ENCODE measurements at places on chromosomes 6 and 20.
A peak's percentile ranks its signal among the peaks of the same experiment; 100 is the strongest.

DNA sequence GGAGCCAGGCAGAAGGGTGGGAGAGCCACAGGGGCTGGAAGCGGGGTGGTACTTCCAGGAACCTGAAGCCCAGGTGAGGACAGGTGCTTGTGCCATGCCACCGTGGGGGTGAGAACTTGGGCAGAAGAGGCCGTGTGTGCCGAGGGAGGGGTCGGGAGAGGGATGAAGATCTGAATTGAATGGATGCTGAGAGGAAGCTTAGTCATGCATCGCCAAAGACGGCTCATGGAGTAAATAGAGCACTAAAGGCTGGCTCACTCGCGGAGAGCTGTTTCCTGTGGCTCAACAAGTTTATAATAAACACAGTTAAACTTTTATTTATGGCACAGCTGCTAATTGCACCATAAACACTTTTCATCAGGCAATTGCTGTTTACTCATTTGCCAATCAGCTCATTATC is 21.7 kb upstream of the MYT1 start:
- peak; percentile 21 for DNase-seq

DNA sequence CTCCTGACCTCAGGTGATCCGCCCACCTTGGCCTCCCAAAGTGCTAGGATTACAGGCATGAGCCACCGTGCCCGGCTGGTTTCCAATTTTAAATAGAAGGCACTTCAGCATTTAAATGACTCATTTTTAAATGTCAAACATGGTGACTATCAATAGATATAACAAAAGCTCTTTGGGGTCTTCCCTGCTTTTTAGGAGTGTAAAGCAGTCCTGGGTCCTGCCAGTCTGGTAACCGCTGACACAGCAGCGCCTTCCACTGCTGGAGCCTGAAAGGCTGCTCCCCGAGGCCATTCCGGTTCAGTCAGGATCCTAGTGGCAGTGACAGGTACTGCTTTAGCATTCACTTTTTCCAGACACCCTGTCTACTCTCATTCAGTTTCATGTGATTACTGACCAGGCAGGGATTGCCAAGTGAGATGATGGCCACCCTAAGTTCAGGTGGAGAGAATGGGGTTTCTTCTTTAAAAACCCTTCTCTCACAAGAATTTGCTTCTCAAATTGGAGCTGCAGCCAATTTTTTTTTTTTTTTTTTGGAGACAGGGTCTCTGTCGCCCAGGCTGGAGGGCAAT is 5.1 kb downstream of the DIDO1 start:
- DNase-seq, result no peak

DNA sequence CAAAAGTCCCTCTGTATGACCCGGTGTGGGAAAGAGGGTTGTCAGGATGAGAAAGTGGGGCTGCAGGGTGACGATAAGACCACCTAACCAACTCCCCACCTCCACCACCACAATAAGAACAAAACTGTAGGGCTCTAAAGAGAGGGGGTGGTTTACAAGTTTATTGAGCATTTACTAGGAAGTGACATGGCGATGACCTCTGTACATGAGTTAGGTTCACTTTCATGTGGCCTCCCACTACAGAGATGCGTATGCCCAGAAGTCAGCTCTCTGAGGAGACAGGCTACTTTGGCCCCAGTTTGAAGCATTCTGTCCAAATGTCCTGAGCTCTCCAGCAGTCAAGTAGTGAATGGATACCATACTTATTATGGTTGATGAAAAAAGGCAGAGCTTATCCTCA is 28.7 kb upstream of the PI16 start:
- no peak for DNase-seq

DNA sequence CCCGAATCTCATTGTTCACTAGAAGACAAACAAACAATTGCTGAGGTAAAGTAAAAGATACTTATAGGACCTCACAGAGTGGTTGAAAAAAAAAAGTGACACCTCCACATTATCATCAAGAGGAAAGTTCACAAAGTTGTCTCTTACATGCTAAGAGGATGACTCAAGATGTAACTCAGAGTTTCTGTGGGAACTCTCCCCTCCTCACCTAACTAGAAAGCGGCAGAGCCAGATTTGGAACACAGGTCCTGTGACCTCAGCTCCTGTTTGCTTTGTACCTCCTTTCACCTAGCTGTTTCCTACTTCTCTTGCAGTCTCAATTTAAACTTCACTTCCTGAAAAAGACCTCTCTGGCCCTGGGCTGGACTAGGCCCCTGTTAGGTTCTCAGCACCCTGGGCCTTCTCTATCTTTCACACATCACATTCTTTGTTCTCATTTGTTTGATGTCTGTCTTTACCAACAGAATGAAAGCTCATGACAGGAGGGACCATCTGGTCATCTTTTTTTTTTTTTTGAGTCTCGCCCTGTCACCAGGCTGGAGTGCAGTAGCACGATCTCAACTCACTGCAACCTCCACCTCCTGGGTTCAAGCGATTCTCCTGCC is 60.8 kb downstream of the CD24 start:
- no peak for DNase-seq

DNA sequence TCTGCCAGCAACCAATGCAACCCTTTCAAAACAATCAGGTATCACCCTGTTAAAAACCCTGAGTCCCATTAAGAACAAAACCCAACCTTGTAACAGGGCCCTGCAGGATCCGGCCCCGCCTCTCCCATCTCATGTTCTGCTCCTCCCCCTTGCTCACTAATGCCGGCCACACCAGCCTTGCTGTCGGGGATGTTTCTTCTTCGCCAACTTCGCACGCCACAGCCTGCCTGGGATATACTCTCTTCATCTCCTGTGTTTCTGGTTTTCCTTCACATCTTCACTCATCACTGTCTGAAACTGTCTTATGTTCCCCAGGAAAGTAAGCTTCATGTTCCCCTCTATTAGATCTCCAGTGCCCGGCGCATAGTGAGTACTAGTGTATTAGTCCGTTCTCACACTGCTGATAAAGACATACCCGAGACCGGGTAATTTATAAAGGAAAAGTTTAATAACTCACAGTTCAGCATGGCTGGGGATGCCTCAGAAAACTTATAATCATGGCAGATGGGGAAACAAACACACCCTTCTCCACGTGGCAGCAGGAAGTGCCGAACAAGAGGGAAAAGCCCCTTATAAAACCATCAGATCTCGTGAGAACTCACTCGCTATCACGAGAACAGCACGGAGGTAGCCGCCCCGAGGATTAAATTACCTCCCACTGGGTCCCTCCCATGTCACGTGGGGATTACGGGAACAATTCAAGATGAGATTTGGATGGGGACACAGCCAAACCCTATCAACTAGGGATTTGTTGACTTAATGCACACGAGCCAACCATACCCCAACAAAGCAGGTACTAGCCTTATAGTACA is 5.1 kb downstream of the TP53RK start:
- DNase-seq, result peak; percentile 44

GRCh38 chr6:164085091-164086075 is 670.9 kb downstream of the QKI start:
- DNase-seq, result peak; percentile 86

DNA sequence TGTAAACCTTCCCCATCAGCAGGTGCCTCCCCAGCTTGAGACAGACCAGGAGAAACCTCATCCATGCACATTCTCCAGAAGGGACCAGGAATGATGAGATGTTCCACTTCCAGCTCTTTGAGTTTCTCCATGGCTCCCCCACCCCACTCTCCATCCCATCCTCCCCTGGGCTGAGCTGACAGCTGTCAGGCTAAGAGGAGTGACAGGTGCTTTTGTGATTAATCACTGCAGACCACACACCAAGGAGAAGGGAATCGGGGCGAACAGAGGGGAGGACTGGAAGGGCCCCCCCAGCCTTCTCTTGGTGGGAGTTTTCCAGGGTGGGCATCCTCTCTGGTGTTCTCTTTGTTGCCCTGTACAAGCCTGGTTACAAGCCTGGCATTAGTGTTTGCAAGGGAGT is 56.1 kb upstream of the ZFAND3 start:
- no peak for DNase-seq

GRCh38 chr6:39055661-39056060 is 7.1 kb downstream of the GLP1R start:
- no peak for DNase-seq

- no peak for DNase-seq
Measured at GRCh38 chr6:44980841-44981240, 347.3 kb upstream of the RUNX2 start.

- no peak for DNase-seq
Measured at GRCh38 chr6:52426667-52427066, 6.5 kb downstream of the EFHC1 start.

DNA sequence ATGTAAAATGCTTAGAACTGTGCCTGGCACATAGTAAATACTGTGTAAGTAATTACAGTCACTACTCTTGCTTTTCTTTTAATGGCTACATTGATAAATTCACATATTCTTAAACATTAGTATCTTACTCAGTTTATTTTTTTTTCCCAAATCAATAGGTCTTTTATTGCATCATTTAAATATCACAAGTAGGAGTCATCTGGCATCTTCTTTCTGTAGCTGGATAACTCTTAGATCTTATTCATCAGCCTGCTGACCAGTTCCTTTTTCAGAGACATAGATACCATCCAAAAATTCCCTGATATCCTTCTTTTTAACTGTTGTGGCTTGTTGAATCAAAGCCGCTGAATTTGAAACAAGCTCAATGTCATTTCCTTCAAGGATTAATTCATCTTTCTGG is 20.0 kb upstream of the PHF3 start:
- DNase-seq, result no peak

- DNase-seq, result no peak
Measured at GRCh38 chr6:47221565-47221964, 88.1 kb downstream of the TNFRSF21 start.

DNA sequence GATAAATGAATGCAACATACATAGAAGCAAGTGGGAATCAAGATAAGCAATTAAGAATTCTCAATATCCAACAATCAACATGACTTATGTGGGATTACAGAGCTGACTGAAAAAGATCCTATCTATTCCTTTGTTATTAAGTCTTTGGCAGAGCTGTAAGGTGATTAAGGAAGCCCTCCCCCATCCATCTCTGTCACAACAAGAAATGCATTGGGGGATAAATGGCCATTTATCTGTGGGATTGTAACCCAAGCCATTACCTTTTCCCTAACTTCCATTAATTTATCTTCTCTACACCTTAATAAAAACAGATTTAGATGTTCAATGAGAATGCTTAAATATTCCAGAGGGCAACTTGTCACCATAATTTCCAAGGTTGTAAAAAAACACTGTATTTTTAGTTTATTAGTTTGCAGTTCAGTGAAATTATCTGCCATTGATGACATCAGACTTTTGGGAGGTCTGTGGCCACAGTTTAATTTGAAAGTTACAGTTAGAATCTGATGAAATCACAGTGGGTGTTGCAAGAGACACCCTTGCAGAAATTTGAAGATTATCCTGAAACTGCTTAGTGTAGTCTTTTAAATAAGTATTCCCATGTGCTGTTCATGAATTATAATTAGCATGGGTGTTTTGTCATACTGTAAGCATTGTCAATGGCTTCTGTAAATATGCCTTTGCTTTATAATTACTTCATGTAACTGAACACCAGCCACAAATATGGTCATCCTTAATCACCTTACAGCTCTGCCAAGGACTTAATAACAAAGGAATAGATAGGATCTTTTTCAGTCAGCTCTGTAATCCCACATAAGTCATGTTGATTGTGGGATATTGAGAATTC is 49.4 kb upstream of the FYN start:
- no peak for DNase-seq

DNA sequence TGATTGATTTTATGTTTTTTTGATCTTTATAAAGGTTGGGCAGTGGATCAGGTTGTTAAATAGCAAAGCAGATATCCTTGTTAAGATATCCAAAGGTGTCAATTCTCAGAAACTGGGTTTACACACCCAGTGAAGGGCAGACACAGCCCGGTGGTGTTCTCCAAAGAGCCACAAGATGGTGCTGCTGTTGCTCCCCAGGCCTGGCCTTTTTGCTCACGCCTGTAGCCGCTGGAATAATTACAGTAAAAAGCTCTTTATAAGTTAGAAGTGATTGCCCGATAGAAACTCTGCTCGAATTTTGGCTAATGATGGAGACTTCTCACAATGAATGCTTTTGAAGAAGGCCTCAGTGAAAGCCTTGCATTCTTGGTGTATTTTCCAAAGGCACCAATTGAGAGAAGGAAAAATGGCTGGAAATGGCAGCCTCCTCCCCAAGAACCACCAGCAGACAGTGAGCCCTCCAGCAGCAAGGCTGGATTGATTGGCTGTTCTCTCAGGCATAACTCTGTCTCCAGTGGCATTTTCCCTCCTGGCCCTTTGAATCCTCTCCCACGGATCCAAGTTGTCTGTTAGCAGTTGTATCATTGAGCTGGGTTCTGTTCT is 120.5 kb upstream of the CHD6 start:
- no peak for DNase-seq

DNA sequence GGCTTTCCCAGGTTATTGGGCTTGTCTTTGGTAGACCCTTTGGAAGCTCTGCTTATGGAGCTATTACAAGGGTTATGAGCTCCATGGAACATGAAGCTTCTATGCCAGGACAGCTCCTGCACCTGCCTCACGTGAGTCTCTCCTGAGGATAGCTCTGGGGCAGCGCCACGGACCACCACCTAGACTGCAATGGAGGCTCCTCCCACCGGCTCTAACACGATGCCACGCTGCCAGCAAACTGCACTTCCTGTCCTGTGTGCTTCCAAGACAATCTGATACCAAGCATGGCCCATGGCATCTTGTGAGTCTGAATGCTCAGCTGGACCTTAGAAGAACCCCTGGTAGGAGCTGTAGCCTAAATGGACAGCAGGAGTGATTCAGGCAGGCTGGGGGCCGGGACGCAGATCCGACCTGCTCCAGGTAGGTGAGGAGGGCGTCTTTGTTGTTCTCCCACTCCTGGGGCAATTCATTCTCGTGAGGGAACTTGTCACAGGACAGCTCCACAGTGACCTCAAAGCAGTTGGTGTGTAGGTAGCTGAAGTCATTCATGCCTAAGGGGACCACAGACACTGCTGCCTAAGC is 5.5 kb downstream of the CPXM1 start:
- DNase-seq, result no peak

- no peak for DNase-seq
Measured at GRCh38 chr20:3559637-3560036, 88.8 kb downstream of the ATRN start.

DNA sequence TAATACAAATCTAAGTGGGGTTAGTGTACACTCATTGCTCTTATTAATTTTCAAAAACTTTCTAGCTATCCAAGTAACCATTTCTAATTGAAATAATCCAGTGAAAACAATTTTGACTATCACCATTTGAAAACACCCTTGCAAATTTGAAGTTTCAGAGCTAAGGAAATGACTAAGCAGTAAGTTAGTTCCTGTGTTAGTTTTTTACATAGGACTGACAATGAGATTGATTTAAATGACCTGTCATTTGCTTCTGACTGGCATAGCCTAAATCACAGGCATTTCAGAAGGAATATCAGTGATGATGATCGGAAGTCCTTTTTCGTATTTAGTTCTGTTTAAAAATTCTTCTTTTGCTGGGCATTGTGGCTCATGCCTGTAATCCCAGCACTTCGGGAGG is 27.0 kb downstream of the STK4 start:
- no peak for DNase-seq
